GF-D8 (cell line): ENCODE measurements at places on chromosomes 12 and 14.

- DNase-seq: no peak
These were observed 97.8 kb downstream of the DACT1 start for GRCh38 chr14:58735596-58735995.

DNA sequence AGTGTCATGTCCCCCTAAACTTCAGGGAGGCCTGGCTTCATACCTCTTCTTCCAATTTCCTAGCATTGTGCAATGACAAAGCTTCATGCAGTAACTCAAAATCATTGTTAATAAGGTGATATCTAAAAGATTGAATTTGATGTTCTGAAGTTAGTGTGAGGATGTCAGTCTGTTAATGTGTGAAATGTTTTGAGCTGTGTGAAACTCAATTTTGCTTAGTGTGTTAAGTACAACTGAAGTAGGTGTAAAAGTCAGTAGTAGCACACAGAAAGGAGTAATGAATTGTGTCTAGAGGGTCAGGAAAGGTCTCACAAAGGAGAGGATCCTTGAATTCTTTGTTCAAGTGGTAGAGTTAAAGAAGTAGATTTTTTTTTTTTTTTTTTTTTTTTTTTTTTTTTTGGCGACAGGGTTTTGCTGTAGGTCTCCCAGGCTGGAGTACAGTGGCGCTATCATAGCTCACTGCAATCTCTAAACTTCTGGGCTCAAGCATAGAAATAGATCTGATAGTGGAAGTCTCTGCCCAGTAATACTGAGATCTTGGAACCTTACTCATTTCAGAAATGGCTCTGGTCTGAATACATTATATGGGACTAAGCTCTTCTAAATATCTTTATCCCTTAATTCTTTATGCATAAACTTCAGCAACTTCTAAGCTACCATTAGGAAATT lies 63.9 kb downstream of the FUT8 start:
- DNase-seq: no peak

- DNase-seq: no peak
These were observed 7.2 kb downstream of the EFCAB11 start for GRCh38 chr14:89947344-89947743.

DNA sequence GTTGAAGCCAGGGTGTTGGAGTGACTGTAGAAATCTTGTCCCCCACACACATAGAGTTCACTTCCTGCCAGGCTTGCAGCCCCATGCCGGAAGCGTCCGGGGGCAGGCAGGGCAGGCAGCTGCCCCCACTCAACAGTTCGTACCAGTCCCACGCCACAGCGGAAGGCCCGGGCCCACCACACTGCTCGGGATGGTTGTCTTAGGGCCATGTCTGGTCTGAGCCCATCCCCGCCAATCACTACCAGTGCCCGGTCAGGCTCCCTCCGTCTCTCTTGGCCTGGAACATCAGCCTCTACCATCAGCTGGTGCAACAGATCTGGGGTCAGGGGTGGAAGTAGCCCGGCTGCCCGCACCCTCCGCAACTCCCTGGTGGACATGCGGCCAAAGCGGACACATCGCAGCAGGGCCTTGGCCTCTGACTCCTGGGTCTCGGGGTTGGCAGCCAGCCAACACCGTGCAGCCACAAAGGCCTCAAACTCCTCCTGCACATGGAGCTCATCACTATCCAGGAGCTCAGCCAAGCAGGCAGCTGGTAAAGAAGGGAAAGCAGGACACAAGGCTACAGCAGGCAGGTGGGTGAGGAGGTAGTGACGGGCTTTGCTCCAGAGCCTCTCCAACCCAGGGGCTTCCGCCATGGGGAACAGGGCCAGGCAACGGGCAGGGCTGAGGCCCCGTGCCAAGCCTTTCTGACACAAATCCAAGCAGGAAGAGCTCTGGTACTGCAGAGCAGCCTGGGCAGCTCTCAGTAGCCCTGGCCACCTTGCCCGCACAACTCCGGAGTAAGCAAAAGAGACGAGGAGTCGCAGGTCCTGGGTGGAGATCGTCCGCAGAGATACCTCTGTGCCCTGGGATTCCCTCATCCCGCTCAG lies 5.9 kb downstream of the KLHL33 start:
- no peak for DNase-seq

GRCh38 chr12:87201598-87201997 lies 827.6 kb downstream of the C12orf50 start:
- no peak for DNase-seq

DNA sequence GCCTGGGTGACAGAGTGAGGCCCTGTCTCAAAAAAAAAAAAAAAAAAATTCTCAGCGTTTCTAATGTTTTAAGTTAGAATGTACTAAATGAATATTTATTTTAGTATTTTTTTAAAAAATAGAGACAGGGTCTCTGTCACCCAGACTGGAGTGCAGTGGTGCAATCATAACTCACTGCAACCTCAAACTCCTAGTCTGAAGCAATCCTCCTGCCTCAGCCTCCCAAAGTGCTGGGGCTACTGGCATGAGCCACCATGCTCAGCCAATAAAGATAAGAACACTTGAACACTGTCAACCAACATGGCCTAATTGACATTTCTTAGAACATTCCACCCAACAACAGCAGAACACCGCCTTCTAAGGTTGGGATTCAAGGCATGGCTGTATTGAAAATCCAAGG lies 5.1 kb upstream of the DYNC1H1 start:
- no peak for DNase-seq

DNA sequence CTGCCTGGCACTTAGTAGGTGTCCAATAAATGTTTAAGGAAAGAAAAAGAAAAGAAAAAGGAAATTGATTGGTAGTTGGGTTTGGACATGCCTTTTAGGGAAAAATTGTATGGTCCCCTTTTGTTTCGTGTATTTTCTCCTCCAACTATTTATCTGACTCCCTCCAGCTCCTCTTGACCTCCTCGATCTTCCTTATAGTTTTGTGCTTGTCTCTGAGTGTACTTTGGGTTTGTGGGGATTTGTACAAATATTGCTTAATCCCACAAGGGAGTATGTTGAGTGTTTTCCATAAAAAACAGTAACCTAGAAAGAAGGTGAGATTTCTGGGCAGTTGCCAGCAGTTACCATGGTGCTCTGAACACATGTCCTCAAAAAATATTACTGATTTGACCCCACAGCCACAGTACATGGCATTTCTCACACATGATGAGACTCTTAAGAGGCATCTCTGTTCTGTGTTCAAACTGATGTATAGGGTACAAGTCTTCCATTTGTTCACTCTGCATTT lies 15.7 kb downstream of the PLEKHG7 start:
- DNase-seq: no peak

- no peak for DNase-seq
These were observed 26.7 kb downstream of the SLC35E3 start for GRCh38 chr12:68772714-68773113.

DNA sequence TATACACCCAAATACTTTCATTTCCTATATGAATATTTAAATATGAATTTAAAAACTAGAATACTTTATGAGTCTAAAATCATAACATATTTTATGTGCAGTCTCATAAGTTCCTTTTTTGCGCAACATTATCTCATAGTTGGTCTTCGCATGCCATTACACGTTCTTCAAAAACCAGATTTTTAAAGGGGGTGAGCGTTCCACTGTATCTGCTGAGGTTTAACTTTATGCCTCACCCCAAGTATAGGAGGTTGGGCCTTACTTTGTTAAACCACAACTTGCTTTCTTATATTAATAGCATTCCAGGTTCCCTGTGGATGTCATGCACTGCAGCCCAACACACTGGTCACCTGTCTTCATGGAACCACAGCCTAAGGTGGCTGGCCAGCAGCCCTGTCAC lies 118.6 kb downstream of the APAF1 start:
- DNase-seq: no peak

- no peak for DNase-seq
These were observed 1.4 kb downstream of the RIN3 start for GRCh38 chr14:92514844-92515514.
